ENCODE measurements at places on chromosomes 1 and 21.
A peak's percentile ranks its signal among the peaks of the same experiment; 100 is the strongest.

DNA sequence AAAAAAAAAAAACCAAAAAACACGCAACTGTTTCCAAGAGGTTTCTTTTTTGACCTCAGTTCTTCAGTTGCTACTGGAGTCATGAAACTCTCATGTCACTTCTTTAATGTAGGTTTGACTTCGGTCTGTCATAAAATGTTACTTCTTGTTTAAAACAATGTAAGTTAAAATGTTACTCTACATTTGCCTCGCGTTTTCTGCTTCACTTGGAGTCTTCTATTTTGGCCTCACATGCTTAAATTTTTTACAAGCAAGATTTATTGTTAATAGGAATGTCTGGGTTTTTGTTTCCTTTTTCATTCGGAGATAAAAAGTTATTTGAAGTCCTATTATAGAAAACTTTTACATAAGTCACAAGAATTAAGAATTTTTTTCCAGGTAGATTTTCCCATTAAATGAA is 880.2 kb downstream of the LTN1 start:
- no peak for DNase-seq

GRCh38 chr1:41812051-41812450 is 106.7 kb downstream of the HIVEP3 start:
- peak; percentile 84 for DNase-seq

- no peak for DNase-seq
Observed at GRCh38 chr1:92366040-92366395, 67.2 kb downstream of the RPAP2 start.

- no peak for DNase-seq
Observed at GRCh38 chr1:3712573-3713535, 39.4 kb upstream of the CCDC27 start.

- DNase-seq: peak; percentile 29
Observed at GRCh38 chr1:172203135-172203823, 217.2 kb upstream of the C1orf105 start.

DNA sequence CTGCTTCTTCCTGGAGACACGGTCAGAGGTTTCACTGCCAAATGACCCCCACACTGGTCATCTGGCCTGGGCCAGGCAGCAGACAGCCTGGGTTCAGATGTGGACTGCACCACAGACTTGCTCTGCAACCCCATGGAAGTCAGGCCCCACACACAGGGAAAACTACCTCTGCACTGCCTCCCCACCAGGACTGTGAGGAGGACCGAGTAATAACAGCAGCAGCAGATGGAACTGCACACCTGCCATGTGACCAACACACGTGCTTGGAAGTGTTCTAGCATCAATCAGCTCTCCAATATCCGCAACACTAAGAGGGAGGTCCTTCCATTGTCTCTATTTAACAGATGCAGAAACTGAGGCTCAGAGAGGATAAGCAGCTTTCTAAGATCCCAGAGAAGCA is 51.4 kb downstream of the SLC9A1 start:
- DNase-seq: no peak

- DNase-seq: peak; percentile 86
Observed at GRCh38 chr1:41404308-41404761, 43.1 kb downstream of the FOXO6 start.

DNA sequence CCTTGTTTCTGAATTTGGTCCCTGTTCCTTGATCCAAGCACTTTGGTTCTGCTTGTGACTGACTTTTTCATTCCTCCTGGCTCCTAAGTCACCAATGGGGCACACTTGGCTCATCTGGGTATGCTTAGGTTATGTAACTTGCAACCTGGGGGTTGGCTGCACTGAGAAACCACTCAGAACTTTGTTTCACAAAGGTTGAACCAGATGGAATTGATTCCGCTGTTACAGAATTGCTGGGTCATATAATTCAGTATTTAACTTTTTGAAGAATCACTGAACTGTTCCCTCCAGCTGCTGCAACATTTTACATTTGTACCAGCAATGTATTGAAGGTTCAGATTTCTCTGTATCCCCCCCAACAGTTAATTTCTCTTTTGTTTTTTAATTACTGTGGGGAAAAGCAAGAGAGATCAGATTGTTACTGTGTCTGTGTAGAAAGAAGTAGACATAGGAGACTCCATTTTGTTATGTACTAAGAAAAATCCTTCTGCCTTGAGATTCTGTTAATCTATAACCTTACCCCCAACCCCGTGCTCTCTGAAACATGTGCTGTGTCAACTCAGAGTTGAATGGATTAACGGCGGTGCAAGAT is 9.6 kb upstream of the NVL start:
- DNase-seq: no peak

DNA sequence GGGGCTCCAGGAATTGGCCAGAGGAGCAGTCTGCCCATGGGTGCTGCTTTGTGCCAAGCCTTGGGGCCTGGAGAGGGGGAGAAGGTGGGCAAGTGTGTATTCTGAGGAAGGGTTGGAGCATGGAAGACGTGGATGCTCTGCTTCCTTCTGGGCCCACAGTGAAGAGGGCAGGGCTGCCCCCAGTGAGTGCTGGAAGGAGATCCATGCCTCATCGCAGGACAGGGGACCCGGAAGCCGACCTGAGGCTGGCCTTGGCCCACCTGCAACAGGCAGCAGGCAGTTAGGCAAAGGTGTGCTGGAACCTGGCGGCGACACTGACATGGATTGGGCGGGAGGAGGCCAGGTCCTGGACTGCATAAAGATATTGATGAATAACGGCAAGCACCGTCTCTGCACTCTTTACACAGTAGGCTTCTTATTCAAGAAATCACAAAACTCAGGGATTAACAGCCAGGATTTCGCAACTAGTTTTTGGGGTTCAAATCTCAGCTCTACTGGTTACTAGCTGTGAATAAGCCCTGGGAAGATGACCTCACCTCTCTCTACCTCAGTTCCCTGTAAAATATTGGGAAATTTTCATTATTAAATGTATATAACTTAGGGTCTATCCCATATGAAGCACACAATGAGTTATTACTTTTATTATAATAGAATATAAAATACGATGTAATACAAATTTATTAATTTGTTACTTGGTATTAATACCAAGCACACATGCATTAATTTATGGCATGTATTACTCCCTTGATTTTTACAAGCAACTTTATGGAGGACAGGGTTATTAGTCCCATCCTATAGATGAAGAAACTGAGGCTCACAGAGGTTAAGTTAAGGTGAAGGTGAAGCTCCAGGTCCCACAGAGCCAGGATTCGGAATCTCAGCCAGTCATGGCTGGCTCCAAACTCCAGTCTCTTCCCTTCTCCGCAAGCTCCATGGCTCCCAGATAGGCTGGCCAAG is 62.3 kb downstream of the DHRS3 start:
- no peak for DNase-seq

DNA sequence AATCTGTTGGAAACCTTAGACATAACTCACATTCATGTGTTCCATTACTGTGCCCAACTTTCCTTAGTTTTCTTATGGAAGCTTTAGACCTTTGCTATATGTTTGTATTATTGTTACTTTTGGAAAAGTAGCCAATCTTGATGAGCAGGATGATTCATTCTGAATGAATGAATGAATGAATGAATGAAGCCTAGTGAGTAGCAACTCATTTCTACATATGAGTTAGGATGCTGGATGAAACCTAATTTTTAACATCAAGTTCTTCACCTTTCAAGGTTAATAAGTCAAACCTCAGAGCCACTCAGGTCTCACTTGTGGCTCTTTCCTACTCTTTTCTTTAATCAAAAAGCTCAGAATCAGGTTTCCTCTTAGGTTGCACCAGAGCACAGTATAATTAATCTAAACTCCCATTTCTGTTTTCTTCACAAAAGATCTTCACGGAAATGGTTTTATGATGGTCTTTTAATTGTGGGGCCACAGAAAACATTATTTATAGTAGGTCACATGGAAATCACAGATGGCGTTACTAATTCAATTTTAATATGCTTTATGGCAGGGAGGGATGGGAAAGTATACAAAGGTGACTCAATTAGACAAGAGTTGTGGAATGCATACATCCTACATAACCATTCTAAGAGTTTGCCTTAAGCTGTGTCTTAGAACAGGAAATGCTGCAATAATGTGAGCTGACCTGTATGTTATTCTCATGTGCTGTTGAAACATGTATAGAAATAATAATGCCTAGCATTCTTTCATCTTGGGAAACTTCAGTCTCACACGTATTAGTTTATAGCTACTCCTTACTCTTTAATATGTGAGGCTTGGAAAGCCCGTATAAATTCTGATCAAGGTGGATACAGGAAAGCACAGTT is 4.5 kb upstream of the DDX59 start:
- no peak for DNase-seq

GRCh38 chr1:1122981-1123480 is 7.1 kb upstream of the C1orf159 start:
- peak; percentile 33 for DNase-seq

DNA sequence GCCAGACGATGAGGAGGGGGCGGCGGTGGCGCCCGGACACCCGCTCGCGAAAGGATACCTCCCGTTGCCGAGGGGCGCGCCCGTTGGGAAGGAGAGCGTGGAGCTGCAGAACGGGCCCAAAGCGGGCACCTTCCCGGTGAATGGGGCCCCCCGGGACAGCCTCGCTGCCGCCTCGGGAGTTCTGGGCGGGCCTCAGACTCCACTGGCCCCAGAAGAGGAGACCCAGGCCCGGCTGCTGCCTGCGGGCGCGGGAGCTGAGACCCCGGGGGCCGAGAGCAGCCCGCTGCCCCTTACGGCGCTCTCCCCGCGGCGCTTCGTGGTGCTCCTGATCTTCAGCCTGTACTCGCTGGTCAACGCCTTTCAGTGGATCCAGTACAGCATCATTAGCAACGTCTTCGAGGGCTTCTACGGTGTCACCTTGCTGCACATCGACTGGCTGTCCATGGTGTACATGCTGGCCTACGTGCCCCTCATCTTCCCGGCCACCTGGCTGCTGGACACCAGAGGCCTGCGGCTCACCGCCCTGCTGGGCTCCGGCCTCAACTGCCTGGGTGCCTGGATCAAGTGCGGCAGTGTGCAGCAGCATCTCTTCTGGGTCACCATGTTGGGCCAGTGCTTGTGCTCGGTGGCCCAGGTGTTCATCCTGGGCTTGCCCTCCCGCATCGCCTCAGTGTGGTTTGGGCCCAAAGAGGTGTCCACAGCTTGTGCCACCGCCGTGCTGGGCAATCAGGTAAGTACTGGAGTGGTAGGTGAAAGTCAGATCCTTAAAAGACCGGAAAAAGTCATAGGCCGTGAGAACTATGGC is 588 bp downstream of the FLVCR1 start:
- DNase-seq: peak; percentile 50

GRCh38 chr1:101161619-101162018 is 75.2 kb upstream of the S1PR1 start:
- DNase-seq: no peak
